ENCODE measurements at places on chromosomes 7 and 10.
A peak's percentile ranks its signal among the peaks of the same experiment; 100 is the strongest.

DNA sequence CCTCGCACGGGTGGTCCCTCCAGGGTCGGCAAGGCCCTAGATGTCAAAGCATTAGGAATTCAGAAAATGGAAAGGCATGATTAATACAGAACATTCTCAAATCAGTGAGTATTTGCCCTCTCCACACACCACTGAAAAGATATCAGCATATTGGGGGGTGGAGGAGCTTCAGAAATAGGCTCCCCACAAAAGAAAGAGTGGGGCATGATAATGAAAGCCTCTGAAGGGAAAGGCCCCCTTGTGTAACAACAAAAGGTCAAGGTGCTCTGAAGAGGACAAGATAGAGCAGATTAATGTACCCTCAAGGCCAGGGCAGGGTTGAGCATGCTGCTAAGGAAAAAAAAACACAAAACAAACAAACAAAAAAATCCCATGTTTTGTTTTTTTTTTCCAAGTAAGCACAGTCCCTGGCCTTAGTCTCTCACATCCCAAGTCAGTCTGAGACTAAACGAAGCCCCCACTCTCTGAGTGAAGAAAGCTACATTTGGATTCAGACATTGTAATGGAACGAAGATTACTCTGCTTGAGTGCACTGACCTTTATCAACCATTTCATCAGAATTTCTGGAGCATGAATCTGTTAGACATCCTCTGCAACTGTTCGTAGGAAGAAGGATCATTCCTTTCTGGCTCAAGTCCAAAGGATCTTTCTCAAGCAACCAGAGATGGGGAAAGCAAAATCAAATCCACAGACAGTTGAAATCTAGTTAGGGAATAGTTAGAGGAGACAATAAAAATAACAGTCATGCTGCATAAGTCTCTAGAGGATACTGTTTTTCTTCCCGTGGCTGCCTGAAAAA is 27.4 kb upstream of the DGKI start:
- DNase-seq, result no peak

DNA sequence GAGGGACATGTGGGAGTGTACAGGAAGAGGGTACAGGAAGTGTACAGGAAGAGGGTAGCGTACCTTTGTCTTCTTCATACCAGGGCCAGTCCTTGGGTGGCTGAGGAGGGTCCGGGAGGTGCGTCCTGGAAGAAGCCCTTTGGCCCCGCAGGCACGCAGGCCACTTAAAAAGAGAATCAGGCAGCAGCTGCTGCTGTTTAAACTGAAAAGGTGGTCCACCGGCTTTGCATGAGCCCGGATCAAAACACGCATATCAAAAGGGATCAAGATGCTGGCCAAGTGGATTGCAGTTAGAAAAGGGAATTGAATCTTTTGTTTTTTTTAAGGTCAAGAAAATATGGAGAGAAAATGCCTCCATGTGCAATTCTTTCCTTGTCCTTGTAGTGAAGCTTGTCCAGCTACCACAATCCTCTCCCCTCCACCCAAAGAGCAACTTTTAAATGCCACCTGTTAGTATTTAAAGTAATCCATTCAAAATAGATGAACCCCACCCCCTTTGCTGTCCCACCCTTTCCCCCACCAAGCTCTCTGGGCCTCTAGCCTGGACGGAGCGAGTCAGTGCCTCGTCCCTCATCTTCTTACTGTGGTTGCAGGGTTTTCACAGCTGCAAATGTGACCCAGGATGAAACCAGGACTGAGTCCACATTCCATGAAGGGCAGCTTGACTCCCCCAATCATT is 142.8 kb downstream of the GLCCI1 start:
- no peak for DNase-seq

DNA sequence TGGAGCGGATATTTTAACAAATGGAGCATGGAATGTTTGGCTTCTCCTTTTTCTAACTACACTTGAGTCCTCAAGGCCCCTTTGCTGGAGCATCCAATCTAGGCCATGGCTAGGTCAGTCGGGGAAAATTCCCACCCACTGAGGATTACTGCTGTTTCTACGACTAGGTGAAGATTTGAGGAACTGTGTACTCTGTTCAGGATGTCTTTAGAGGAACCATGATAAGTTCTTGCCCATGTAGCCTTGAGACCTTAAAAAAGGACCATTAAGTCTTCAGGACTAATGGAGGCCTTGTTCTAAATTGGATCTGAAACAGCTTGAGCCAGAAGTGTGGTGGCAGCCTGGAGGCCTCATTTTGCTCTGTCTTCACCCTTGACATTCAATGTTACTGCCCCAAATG is 6.2 kb downstream of the AGK start:
- no peak for DNase-seq

GRCh38 chr10:122113161-122113944 is 124.4 kb downstream of the TACC2 start:
- no peak for DNase-seq

GRCh38 chr10:132329565-132330485 is 2.2 kb upstream of the LRRC27 start:
- no peak for DNase-seq

GRCh38 chr10:114380060-114380459 is 24.2 kb downstream of the AFAP1L2 start:
- DNase-seq, result no peak

DNA sequence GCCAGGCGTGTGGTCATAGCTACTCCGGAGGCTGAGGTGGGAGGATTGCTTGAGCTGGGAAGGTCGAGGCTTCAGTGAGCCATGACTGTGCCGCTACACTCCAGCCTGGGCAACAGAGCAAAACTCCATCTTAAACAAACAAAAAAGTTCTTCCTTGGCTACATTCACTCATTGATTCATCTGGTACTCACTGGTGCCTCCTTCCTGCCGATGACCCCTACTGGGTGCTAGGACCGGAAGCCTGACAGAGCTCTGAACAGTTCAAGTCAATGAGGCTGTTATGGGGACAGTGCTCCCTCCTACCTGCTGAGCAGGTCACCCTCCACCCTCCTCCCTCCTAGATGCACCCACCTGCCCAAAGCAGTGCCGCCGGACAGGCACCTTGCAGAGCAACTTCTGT is 4.9 kb downstream of the PCOLCE start:
- no peak for DNase-seq

DNA sequence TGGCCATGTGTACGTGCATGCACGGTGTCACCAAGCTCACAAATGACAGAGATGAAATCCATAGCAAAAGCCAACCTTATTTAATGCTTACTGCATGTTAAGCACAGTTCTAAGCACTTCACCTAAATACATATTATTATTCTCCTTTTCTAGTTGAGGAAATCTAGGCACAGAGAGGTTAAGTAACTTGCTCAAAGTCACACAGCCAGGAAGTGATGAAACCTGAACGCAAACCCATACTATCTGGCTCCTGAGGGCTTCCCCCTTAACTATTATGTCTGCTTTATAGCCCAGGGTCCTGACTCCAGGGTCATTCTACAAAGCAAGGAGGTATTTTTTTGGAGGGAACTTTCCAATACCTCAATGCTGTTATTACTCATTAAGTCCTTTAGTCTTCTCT is 61.7 kb downstream of the GAD2 start:
- no peak for DNase-seq

GRCh38 chr7:6392712-6393666 is 54.8 kb downstream of the DAGLB start:
- no peak for DNase-seq

DNA sequence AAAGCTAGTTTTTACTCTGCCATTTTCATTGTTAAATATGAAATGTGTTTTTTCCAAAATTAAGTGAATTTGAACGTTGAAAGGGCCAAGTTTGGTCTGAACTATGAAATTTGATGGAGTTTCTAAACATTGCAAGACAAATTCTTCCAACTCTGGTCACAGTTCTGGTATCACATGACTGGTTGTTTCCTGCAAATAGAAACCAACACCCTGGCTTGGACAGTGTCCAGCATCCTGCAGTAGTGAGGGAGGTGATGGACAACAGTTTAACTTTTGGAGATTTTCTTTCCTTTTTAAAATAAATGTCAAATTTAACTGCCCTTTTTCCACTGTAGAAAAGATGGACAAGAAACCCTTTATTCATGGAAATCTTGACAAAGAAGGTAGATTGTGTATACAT is 54.8 kb upstream of the AGBL3 start:
- DNase-seq, result no peak

DNA sequence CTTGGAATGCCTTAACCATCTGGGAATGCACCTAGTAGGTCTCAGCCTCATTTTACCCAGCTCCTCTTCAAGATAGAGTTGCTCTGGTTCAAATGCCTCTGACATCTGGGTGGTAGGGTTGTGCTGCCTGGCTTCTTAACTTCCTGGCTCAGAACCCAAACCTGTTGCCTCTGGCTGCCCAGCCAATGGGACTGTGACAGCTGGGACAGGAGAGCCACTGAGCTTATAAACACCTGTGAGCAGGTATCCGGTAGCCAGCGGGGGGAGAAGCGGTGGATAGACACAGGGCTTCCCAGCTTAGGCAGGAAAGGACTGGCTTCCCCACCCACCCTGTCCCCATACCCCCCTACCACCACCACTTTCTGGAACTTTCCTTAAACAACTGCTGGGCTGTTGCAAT is 115.8 kb upstream of the CARD11 start:
- no peak for DNase-seq

DNA sequence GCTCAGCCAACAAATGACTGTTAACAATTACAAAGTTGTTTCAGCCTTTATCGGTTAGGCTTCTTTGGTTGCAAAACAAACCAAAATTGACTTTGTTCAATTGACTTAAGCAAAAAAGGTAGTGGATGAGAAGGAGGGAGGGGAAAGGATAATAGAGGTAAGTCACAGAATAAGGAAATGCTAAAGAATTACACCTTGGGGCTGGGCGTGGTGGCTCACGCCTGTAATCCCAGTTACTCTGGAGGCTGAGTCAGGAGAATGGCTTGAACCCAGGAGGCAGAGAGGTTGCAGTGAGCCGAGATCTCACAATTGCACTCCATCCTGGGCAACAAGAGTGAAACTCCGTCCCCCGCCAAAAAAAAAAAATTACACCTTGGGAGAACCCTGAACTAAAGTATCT is 41.4 kb downstream of the AHCYL2 start:
- DNase-seq, result no peak

GRCh38 chr7:5743803-5744202 is 37.7 kb downstream of the RNF216 start:
- DNase-seq, result no peak

GRCh38 chr10:110036640-110037039 is 28.9 kb downstream of the ADD3 start:
- DNase-seq, result no peak

GRCh38 chr7:100745184-100745583 is 11.8 kb downstream of the ZAN start:
- no peak for DNase-seq

- no peak for DNase-seq
Measured at GRCh38 chr7:126953461-126953860, 299.3 kb downstream of the GRM8 start.

- DNase-seq, result no peak
Measured at GRCh38 chr10:842795-843194, 88.7 kb downstream of the LARP4B start.

GRCh38 chr7:158394936-158395335 is 192.7 kb downstream of the PTPRN2 start:
- DNase-seq, result no peak

- no peak for DNase-seq
Measured at GRCh38 chr7:102319671-102320070, 33.0 kb downstream of the SH2B2 start.

DNA sequence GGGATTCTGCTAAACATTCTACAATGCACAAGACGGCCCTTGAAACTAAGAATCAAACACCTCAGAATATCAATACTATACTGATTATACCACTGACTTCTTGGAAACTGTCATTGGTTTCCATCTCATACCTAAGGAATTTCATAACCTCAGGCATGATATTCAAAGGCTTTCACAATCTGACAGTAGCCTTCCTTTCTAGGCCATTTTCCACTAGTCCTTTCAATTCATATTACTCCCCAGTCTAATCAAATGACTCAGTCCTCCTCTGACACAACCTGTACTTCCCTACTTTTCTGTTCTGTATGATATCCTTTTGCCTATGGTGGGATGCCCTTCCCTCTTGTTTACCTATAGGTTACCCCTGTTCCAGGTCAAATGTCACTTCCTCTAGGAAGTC is 48.3 kb downstream of the CSTF2T start:
- no peak for DNase-seq

DNA sequence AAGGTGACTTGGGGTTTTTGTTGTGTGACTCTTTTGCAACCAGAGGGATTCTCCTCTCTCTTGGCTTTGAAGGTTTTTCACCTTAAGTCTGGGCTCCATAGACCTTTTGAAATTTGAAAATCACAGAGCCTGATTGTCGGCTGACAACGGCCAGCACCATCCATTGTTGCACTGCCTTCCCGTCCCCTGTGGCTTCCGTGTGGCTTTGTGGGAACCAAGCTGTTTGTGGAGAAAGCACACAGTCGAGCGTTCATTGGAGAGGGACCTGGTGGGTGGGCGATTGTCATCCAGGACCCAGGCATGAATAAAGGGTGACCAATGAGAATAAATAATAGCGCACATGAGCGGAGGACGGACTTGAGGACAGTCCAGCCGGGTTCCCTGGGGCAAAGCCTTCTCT is 7.4 kb upstream of the RAMP3 start:
- no peak for DNase-seq

DNA sequence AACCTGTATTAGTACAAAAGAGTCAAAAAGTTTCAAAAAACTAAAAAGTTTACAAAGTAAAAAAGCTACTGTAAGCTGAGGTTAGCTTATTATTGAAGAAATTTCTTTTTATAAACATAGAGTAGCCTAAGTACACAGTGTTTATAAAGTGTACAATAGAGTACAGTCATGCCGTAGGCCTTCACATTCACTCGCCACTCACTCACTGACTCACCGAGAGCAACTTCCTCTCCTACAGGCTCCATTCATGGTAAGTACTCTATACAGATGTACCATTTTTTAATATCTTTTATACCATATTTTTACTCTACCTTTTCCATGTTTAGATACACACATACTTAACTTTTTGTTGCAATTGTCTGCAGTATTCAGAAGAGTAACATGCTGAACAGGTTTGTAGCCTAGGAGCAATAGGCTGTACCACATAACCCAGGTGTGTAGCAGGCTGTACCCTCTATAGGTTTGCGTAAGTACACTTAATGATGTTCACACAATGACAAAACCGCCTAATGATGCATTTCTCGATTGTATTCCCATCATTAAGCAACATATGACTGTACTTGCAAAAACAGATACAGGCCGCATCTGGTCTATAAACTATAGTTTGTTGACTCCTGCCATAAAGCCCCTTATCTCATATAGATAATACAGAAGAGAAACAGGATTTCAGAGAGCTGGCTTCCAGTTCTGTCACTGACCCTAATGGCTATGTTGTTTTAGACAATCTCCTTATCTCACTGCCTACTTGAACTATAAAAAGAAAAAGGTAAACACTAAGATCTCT is 438.8 kb downstream of the HTR7 start:
- DNase-seq, result no peak

GRCh38 chr10:59561477-59562121 is 148.1 kb downstream of the SLC16A9 start:
- DNase-seq, result no peak

- DNase-seq, result no peak
Measured at GRCh38 chr10:113020838-113021237, 70.8 kb downstream of the TCF7L2 start.

- peak; percentile 21 for DNase-seq
Measured at GRCh38 chr7:141702047-141702567, at the start of gene DENND11. Gene DENND11 (minus strand): TSS chr7:141702166. CDS start chr7:141702153, 13 bp downstream.

Data from activated CD8-positive, alpha-beta memory T cell treated with anti-CD3 and anti-CD28 coated beads for 4 hours (primary cell).